ENCODE measurements at places on chromosomes 2 and 18.

DNA sequence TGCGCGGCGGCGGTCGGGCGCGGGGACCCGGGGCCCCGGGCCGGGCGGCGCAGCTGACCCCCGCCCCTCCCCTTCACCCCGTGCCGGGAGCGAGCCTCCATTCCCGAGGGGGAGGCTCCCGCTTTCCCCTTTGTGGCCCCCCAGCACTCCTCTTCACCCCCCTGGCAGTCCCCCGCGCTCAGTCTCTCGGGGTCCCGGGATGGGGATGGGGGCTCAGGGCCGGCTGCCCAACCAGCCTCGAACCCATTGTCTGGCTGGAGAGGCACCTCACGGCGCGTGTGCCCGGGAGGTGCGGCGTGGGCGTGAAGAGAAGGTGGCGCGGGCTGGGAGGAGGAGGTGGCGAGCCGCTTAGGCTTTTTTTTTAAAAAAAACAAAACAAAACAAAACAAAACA is 748 bp downstream of the FMNL2 start:
- no peak for DNase-seq

DNA sequence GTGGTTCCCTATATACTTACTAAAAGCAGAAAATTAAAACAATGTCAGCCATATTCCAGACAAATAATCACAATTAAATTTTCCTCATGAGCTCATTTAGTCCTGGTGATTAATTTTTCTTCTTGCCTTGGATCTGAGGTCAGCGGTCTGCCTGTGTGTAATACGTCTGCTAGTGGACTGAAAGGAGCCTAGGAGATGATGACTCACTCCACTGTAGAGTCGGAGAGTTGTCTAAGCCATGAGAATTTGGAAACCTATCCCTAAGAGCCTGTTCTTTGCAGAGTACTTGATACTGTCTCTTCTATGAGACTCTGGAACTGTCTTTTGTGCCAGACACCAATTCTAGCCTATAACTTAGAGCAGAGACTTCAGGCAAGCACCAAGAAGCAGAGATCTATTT is 94.2 kb upstream of the RAB27B start:
- DNase-seq, result peak; percentile 69

DNA sequence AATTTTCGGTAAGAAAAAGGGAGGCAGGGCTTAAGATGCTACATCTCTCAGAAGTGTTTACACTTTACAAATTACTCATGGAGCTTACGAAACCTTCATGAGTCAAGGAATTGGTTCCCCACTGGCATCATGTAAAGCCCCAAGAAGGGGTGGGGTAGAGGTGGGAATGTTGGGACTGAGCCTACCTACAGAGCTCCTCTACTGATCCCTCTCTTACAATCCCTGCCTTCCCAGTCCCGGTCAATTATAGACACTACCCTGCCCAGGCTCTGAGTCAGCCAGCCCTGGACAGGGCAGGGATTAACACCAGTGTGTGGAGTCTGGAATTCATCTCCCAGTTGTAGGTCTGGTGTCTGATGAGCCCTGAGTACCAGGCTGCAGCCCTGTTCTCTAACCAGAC is 248.9 kb downstream of the PAX3 start:
- peak; percentile 11 for DNase-seq

DNA sequence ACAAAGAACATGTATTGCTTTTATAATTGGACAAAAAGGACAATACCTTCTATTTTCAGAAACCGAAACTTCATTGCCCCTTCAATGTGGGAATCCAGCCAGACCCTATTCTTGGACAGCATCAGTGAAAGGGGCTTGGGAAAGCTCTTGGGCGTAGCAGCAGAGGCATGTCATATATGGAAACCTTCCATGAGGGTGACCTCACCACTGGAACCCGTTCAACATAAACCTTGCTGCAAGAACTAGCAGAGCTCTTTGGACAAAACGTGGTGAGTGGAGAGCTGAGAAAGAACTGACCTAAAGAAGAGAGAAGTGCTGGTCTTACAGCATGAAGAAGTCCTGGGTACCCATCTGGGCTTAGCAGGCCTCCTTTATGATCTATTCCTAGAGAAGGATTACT is 22.7 kb upstream of the ACTG2 start:
- DNase-seq, result no peak

DNA sequence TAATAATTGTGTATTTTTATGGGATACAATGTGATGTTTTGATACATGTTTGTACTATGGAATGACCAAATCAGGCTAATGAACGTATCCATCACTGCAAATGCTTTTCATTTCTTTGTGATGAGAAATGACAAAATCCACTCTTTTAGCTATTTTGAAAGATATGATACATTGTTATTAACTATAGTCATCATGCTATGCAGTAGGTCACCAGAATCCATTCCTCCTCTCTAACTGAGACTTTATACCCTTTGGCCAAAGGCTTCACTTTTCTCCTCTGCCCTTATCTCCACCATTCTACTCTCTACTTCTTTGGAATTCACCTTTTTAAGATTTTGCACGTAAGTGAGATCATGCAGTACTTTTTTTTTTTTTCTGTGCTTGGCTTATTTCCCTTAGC is 44.5 kb upstream of the TMEM17 start:
- no peak for DNase-seq

DNA sequence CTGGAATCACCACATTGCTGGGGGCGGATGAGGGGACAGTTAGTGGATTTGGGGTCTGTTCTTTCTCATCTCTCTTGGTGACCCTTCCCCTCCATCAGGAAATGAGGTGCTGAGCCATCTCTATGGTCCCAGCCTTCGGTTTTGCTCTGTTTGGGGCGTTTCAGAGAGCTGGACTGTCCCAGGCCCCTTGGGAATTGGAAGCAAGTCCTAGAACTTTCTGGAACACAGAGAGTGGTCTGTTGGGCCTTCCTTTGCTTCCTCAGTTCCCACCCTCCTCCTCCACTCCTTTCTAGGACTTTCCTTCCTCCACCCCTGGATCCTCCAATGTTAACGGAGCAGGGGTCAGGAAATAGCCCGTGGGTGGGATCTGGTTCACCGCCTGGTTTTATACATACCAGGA is 17.0 kb downstream of the RRM2 start:
- DNase-seq, result no peak

GRCh38 chr2:74599676-74600075 is 45.2 kb downstream of the DOK1 start:
- DNase-seq, result no peak

DNA sequence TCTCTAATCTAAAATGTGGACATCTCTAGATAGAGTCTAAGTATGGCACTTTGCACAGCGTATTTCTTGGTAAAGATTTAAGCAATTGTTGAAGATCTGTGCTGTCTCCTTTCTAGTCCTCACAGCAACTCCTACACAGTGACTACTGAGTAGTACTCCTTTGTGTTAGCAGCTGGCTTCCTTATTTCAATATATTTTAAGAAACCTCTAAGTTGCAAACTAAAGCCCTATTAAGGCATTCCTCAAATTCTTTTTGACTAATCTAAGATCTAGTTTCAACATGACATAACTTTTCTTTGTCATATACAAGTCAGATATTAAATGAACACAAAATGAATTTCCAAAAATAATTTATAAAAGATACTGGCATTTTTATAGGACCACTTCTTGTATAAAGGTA is 121.8 kb upstream of the DNAJC10 start:
- DNase-seq, result no peak

Data from A549 (cell line).